Left cardiac atrium (tissue), 4 donors: ENCODE measurements at places on chromosomes 2 and 18. TPM values are rescaled to one million over a fixed set of nuclear protein-coding genes. Genes with fewer than 3 reads are reported as not detected.

The PHOSPHO2 gene
- total RNA-seq, result 3.4 TPM

The CMPK2 gene
- 3.7 TPM for total RNA-seq

The LRP2 gene
- total RNA-seq, result 2.9 TPM

The COL5A2 gene
- 21.0 TPM for total RNA-seq

The ANKRD30BL gene
- not detected for total RNA-seq

The ANKRD44 gene
- total RNA-seq, result 16.8 TPM

The GPR155 gene
- 13.3 TPM for total RNA-seq

The GRHL1 gene
- 1.4 TPM for total RNA-seq

The KCTD1 gene
- 35.6 TPM for total RNA-seq

The CLEC4F gene
- 0.12 TPM for total RNA-seq

The LINC00305 gene
- total RNA-seq, result not detected

The RIOK3 gene
- 49.1 TPM for total RNA-seq

The IRS1 gene
- total RNA-seq, result 13.7 TPM

The POTEJ gene
- not detected for total RNA-seq
